ENCODE measurements at places on chromosomes 7 and 10.

- DNase-seq: no peak
Observed at GRCh38 chr10:122311716-122312115, 40.6 kb downstream of the BTBD16 start.

- no peak for DNase-seq
Observed at GRCh38 chr10:103367379-103367781, 396 bp upstream of the TAF5 start.

DNA sequence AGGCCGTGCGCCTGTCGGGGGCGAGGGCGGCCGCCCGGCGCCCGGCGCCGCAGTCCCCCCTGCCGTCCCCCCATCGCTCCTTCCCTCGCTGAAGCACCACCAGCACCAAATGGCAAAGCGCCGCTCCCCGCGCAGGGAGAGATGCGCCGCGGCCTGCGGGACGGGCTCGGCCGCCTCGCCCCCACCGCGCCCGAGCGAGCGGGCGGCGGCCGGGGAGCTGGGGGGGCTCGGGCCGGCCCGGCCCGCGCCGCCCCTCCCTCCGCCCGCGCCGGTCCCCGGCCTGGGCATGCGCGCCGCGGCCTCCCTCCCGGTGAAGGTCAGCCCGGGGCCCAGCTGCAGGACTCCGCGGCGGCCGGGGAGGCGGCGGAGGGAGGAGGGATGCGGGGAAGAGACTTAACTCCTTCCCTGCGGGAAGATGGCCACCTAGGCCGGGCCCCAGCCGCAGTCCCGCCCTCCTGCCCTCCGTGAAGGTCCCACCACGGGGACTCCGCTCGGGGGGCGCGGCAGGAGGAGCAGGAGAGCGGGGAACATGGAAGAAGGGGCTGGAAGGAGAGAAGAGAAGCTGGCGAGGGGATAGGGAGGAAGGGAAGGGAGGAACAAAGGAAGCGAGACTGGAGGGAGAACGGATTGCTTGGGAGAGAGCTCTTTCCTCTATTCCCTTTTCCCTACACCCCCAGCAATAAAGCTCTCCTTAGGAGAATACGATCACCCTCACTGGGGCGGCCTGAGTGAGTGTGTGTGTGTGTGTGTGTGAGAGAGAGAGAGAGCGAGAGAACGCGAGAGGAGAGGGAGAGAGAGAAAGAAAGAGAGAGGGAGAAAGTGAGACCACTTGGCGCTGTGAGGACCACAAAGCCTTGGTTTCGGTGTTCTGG is 3.4 kb upstream of the SMARCD3 start:
- DNase-seq: no peak

- no peak for DNase-seq
Observed at GRCh38 chr7:157347217-157347904, 10.6 kb downstream of the DNAJB6 start.

DNA sequence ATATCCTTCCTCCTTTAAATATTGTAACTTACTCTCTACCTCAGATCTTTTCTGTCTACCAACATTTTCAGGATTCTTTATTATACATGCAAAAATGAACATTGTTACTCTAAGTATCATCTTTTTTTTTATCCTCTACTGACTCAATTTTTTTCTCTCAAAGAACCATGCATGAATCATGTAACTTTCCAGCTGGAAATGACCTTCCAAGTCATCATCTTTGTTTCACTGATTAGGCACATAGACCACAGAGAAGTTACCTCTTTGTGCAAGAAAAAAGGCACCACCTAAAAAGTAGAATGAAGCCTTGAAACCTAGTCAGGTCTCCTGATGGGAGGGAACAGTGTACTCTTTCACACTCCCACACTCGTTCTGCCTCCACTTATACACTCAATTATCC is 234.9 kb downstream of the HGF start:
- no peak for DNase-seq

DNA sequence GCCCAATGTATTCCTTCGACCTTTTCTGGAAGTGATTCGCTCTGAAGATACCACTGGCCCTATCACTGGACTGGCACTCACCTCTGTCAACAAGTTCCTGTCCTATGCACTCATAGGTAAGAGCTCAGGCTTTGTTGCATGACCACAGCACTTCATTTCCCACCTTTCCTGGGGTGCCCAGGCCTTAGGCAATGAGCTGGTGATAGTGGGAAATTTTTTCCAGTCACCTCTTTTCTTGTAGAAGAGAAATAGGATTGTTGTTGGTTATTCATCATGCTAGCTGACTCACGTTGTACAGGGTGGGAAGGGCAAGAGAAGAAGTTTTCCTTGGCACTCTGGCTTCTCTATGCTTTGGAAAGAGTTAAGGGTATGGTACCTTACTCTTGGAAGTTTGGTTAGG is 51.4 kb upstream of the NFKB2 start:
- no peak for DNase-seq

DNA sequence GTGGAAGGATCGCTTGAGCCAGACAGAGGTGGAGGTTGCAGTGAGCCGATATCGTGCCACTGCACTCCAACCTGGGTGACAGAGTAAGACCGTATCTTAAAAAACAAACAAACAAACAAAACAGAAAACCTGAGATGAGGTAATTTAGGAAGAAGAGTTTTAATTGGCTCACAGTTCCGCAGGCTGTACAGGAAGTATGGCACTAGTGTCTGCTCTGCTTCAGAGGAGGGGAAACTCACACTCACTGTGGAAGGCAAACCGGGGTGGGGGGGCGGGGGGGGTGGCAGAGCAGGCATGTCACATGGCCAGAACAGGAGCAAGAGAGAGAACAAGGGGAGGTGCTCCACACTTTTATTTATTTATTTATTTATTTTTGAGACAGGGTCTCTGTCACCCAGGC is 5.1 kb downstream of the UBE2D4 start:
- no peak for DNase-seq

- DNase-seq: no peak
Observed at GRCh38 chr10:26859241-26860101, 1.3 kb downstream of the ABI1 start.

- peak; percentile 27 for DNase-seq
Observed at GRCh38 chr10:30433306-30433729, 666 bp upstream of the MAP3K8 start.

DNA sequence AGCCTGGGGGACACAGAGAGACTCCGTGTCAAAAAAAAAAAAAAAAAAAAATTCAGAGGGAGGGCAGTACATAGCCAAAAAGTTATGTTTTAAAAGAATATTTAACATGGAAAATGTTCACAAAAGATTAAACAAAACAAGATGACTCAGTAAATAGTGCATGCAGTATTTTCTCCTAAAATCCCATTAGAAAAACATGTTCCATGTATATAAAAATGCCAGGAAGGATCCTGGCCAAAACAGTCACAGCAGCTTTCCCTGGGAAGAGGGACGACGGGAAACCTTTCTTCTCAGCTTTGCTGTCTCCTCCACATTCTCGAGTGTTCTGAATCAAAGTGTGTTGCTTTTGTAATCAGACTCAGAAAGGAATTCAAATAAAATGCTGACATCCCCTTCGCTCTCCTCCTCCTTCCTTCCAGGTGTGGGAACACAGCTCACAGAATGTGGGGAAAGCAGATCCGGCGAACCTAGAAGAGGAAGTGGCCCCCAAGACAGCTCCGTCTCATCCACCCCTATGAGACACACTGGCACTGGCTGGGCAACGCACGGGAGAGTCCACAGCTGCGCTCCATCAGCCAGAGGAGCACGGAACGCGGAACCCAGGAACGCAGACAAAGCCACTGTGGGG is 139.4 kb downstream of the MAD1L1 start:
- DNase-seq: no peak

DNA sequence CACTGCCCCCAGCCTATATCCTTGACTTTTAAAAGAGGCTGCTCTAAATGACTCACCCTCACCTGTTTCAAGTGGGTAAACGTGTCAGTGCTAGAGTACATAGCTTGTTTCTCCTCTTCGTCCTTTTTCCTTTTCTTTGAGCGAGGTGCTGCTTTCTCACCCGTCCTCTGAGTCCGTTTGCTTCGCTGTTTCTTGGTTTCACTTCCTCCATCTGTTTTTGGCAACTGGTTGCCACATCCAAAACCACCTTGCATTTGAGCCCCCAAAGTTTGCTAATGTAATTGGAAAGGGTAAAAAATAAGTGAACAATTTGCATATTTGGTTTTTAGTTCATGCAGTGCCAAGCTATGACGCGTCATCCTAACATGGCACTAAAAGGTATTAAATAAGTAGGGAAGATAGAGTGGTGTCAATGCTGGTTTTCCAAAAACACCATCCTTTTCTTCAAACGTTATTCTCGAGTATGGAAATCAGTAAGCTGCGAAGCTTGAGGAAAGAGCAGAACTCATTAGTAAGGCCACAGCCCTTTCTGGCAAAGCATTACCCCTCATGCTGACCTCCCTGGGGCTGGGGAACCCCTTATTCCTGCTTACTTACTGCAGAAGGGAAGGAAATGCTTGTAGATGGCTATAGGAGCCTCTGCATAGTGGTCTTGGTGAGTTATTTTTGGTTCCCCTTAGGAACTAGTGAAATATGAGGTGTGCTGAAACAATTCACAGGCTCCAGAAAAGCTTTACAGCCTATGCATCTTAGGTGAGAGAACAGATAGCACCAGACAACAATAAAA is 133.5 kb downstream of the GALNT11 start:
- no peak for DNase-seq

DNA sequence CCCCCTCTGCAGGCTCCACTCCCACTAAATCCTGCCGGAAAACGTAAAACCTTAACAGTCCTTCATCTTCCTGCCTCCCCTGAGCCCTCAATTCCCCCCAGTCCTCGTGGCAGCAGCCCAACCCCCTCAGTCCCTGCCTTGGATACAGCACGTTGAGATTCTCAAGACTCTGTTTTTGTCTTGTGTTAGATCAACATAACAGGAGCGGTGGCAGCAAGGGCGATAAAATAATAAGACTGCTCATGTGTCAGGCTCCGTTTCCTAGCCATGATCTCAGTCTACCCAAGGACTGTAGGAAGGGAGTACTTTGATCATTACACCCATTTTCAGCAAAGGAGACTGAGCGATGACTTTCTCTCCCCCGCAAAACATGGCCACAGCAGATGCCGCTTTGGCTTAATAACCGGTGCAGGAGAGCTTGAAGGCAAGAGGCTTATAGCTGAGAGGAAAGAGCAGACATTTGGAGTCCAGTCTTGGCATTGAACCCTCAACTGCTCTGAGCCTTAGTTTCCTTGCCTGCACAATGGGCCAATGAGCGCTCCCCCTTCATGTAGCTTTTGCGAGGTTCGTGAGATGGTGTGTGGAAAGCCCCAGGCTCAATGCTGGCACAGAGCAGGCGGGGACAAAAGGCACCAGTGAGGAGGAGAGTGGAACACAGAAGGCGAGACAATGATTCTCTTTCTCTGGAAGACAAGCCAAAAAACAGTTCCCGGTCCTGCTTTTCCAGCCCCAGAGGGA is 42.1 kb upstream of the PCBD1 start:
- DNase-seq: no peak

GRCh38 chr10:31927565-31927883 is 1.1 kb downstream of the ARHGAP12 start:
- no peak for DNase-seq

DNA sequence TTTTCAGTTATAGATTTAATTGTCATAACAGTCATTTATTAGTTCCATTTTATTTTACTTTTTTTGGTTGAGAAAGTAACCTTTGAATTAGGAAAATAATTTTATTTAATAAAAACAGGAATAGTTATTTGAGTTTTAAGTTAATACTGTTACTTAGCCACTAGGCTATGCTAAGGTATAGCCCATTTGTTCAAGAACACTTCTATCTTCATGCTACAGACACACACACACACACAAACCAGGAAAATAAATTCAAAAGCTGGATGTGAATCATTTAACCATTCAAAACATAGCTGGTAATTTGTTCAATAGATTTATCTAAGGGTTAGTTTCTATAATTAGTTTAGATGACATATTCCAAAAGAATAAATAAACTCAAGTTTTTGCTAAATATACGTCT is 148.4 kb downstream of the RNF133 start:
- no peak for DNase-seq

DNA sequence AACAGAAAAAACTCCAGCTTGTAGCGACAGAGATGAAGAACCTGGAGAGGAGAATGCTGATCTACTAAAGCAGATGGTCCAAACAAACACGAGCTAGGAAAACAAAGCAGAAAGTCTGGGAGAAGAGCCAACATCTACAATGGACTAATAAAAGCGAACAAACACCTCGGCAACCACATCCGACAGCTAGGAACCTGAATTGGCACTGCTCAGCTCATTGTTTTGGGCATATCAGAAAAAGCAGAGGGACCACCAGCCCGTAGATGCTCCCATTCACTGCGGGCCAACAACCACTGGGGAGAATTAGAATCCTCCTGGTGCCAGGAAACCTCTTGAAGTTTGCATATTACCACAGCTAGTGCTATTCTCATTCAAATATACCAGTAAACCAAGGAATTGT is 204.7 kb downstream of the NXPH1 start:
- DNase-seq: no peak

DNA sequence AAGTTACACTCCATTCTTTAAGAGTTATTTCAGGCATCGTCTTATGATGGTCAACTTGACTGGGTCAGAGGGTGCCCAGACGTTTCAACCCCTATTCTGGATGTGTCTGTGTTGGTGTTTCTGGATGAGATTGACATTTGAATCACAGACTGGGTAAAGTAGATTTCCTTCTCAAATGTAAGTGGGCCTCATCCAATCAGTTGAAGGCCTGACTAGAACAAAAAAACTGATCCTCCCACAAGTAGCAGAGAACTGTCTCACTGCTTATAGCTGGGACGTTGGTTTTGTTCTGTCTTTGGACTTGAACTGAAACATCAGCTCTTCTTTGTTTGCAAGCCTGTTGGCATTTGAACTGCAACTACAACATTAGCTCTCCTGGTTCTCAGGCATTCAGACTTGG is 76.3 kb upstream of the LYZL1 start:
- no peak for DNase-seq

- no peak for DNase-seq
Observed at GRCh38 chr7:99379043-99379577, 4.6 kb downstream of the ARPC1B start.

GRCh38 chr7:83695128-83695960 is 46.4 kb upstream of the SEMA3E start:
- DNase-seq: no peak

- no peak for DNase-seq
Observed at GRCh38 chr10:73937333-73938043, 26.6 kb downstream of the PLAU start.

- no peak for DNase-seq
Observed at GRCh38 chr7:43884209-43884608, 14.9 kb upstream of the MRPS24 start.

GRCh38 chr7:28654110-28654509 is 241.8 kb downstream of the CREB5 start:
- no peak for DNase-seq
